Right cardiac atrium (tissue), 5 donors: ENCODE measurements at places on chromosomes 4 and X. TPM values are rescaled to one million over a fixed set of nuclear protein-coding genes. Genes with fewer than 3 reads are reported as not detected.

- no peak for DNase-seq
These were observed 12.8 kb upstream of the CFAP299 start for GRCh38 chr4:80322716-80323115.

DNA sequence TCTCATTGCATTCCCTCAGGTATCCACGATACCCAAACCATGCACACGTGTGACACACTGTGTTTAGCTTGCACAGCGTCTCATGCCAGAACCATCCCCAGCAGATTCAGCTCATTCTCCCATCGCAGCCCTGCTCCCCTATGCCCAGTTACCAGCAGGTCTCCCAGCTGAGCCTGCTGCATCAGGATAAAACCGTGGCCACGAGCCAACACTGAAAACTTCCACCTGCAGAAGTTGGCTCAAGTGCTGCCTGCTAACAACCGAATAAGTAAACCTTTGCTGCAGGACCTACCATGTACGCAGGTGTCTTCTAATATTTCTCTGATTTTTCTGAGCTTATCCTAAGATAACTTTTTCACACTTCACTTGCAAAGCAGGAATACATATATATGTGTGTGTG lies 120.4 kb upstream of the STS start:
- DNase-seq, result no peak

DNA sequence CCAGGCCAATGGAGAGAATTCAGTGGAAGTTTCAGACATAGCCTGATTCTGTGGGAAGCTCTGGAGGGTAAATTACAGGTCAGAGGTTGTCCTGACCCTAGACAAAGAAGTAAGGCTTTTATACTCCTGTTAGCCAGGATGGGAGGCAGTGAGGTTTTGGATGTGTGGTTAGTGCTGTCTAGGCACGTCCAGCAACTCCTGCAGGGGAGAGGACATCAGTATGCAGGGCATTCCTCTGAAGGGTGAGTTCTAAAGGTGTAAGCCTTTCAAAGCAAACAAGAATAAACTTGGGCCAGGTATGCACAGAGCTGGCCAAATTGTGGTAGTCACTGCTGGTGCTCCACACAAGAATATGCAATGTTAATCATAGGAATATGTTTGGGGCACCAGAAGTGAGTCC lies 562.5 kb downstream of the CCSER1 start:
- no peak for DNase-seq

- DNase-seq, result no peak
These were observed 108.1 kb downstream of the ATG4A start for GRCh38 chrX:108199691-108200090.

DNA sequence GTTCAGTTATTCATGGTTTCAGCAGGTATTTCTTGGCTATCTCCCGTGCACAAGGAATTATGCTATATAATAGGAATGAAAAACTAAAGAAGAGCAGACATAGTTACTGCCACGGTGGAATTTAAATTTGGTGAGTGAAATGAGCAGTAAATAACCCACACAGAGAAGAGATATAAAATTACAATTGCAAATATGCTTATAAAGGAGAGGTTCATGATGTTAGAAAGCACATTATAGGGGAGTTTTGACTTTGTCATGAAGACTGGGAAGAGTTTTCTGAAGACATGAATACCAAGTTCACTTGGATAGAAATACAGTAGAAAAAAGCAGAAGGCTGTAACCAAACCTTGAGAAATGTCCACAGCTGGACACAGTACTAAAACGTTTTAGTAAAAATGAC lies 712.0 kb upstream of the AADAT start:
- no peak for DNase-seq

DNA sequence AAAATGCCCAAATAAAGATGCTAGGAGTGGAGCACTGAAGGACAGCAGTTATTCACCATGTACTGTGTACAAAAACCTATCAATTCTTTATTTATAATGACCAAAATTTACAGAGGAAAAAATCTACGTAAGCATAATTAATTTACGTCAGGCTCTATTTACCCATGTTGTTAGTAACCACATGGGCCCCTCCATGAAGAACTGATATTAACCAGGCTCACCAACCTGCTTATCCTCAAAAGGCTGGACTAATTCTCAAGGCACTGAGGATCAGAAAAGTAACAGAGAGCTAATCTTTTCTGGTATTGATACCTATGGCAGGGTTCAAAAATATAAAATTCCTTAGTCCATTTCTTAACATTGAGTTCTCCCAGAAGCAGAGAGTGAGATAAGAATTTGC lies 140.0 kb downstream of the ARHGAP6 start:
- DNase-seq, result no peak

- no peak for DNase-seq
These were observed 33.0 kb downstream of the TSPAN5 start for GRCh38 chr4:98625399-98625798.

DNA sequence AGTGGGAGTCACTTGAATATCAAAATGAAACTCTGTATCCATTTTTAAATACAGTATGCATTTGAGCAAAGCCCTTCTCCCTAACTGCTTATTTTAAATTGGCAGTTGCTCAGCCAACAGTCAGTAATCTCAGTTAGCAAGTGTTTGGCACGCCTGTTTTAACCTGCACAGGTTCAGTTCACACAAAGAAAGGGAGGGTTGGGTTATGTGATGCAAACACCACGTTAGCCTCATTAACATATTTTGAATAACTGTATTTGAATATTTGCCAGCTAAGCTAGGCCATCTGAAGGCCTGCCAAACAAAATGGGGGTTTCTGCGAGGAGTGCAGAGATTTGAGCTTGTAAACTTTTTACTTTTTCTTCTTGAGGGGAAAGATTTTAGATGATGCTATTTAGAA lies 19.8 kb downstream of the GAB1 start:
- no peak for DNase-seq

DNA sequence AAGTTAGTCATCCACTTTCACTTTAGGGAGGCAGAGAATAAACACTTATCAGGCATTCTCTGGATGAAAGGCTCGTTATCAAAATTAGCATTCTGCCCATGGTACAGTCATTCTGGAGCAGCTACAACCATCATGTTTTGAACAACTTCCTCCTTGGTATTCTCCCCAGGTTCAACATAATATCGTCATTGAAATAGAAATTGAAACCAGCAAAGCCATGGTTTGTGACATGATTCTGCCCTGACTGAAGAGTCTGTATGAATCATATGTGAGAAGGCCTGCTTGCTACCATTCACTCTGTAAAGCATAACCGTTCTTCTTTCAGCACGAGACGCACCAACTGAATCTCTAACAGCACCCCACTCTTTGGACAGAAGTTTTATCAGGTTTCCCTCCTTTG lies 127.5 kb upstream of the RADX start:
- no peak for DNase-seq

DNA sequence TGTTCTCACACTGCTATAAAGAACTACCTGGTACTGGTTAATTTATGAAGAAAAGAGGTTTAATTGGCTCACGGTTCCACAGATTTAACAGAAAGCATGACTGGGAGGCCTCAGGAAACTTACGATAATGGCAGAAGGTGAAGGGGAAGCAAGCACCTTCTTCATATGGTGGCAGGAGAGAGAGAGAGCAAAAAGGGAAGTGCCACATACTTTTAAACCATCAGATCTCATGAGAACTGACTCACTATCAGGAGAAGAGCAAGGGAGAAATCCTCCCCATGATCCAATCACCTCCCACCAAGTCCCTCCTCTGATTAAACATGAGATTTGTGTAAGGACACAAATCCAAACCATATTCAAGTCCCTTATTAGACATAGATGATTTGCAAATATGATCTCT lies 12.3 kb upstream of the RAP2C start:
- no peak for DNase-seq

DNA sequence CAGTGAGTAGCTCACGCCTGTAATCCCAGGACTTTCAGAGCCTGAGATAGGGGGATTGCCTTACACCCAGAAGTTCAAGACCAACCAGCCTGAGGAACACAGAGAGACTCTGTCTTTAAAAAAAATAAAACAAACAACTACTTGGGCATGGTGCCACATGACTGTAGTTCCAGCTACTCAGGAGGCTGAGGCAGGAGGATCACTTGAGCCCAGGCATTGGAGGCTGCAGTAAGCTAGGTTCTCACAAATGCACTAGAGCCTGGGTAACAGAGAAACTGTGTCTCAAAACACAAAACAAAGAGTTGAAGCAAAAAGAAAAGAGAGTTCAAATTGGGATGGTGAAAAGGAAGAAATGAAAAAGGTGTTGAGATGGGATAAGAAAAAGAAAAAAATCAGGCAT lies 10.8 kb downstream of the CAMK2D start:
- no peak for DNase-seq

GRCh38 chrX:118464501-118464900 lies 31.1 kb upstream of the DOCK11 start:
- DNase-seq, result no peak

DNA sequence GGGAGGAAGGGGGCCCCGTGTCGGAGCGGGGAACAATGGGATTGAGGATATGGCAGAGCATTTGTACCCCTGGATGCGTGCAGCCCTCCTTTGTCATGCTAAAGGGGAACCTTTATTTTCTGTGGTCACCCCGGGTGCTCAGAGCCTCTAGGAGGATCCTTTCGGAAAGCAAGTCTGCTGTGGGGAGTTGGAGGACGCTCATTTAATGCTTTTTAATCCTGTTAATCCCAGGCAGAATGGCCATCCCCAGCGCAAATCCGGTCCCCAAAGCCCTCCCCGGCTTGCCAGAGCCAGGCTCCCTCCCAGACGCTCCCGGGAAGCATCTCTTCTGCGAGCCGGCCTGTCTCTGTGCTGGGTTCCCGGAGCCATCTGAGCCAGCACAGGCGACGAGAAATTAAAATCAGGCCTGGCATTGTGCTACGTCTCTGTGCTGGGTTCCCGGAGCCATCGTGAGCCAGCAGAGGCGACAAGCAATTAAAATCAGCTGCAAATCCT lies 113.2 kb upstream of the PPP2R3B start:
- DNase-seq, result no peak

DNA sequence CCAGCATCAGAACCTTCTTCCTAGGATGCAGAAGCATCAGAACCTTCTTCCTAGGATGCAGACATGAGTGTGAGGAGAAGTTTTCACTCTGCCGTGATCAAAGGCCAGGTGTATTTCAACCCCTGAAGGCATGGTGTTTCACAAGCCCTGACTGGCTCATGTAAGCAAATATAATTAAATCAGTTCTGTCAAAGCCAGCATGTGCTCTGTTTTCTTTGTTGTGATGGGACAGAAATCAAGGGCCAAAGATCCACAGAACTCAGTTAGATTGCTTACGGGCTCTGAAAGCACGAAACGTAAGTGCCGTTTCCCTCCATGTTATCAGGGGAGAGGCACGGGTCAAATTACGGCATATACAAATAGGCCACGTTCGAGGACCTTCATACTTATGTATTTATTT lies 32.0 kb upstream of the CLDN24 start:
- DNase-seq, result no peak

GRCh38 chrX:7216981-7217587 lies 69.1 kb upstream of the PUDP start:
- no peak for DNase-seq

DNA sequence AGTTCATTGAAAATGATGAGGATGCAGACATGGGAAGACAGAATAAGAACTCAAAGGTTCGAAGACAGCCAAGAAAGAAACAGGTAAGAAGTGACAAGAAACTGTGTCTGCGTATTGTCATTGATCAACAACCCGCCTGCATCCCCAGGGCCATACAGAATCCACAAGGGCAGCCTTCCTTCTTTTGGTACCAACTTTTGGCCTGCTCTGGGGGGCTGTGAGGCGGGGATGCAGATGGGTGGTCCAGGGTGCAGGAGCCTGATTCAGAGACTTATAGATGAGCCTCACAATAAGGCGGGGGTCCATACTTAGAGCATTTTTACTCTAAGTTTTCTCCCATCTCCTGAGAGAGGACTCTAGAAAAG lies 9.0 kb downstream of the CC2D2A start:
- DNase-seq, result no peak

DNA sequence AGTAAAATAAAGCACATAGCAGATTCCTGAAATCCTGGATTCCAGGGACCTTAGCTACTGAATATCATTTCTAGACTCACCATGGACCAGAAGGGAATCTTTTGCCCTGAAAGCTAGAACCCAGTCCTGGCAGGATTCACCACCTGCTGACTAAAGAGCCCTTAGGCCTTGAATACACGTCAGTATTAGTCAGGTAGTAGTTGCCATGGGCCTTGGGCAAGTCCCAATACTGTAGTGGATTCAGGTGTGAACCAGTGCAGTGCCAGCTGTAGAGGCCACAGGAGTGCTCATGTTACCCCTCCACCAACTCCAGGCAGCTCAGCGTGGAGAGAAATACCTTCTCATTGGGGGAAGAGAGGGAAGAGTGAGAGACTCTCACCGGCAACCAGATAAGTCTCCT lies 64.1 kb upstream of the UBQLN2 start:
- DNase-seq, result no peak

DNA sequence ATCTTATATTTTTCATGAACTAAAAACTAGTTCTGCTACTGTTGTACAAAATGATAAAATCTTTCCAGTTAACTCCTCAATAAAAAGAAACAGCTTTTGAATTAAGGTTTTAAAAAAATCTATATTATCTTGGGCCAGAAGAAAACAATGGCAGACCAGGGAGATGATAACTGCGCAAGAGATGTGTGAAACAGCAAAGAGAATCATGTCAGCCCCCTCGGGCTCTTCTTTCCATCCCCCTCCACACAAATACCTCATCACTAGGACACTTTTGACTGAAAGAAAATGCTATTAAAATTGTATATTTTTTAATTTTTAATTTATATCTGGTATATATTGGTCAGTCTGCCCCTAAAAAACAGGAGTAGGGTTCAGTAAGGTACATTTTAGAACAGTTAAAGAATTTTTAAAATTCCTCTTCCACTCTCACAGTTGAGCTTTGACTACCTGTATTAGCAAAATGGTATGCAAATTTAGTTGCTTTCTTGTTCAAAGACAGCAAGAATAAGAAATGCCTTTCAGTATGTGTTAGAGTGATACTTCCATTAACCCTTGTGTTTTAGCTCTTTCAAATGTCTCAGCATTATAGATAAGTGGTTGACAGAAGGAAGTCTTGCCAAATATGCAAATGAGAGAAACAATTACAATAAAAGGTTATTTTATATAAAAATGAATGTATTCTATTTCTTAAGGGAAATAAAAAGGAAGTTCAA lies 36.4 kb upstream of the LCORL start:
- no peak for DNase-seq

- no peak for DNase-seq
These were observed 24.7 kb downstream of the MED28 start for GRCh38 chr4:17639136-17639535.

- no peak for DNase-seq
These were observed 60.5 kb downstream of the CPE start for GRCh38 chr4:165439344-165439743.

GRCh38 chr4:1765409-1766072 lies 27.6 kb upstream of the FGFR3 start:
- no peak for DNase-seq

GRCh38 chrX:54430519-54430918 lies 9.7 kb upstream of the TSR2 start:
- DNase-seq, result no peak

EGF gene
- 17.8 TPM for total RNA-seq

CYTL1 gene
- 0.46 TPM for total RNA-seq

TRIM2 gene
- 28.4 TPM for total RNA-seq

SMPX gene
- 442 TPM for total RNA-seq

SLC6A14 gene
- not detected for total RNA-seq

SOX3 gene
- not detected for total RNA-seq

UCP1 gene
- total RNA-seq, result 2.5 TPM
